Activated T-helper 1 cell treated with anti-CD3 and anti-CD28 coated beads, Interleukin-2, amount 50 U/mL, for 16 hours (primary cell): ENCODE measurements at places on chromosomes 16 and 17.

DNA sequence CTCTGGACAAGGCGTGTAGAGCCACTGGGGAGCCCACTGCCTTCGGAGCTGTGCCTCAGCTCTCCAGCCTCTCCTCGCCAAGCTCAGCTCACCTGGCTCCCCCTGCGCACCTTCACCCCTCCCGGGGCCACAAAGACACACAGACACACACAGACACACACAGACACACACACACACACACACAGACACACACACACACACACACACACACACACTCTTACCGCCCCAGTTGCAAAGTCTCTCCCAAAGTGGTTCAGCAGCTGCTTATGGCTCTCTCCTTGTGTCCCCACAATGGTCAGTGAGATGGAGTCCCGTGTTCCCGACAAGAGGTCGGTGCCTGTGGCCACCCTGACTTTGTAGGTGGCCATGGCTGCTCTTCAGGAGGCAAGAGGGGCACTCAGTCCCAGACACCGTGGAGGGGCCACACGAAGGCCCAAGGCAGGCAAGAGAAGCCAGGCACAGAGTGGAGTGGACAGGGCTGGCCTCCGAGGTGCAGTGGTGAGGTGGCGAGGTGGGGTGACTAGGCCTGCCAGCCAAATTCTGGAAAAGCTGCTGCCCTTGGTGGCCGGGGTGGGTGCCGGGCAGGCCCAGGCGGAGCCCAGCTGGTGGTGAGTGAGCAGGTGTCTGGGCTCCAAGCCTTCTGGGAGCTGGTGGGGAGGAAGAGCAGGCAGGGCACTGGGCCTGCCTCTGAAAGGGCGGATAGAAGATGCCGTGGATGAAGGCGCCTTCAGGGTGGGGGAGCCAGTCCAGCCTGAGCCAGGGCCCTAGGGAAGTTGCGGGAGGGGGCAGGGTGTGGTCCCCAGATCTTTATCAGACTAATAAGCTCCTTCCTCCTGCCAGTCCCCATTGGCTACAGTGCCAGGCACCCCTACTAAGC lies at the start of gene ALOX12B:
Gene ALOX12B (minus strand): TSS at position 642 of the 877 bp plus-strand sequence. CDS start 274 bp downstream, at position 368.
- DNase-seq, result no peak

- peak; percentile 34 for DNase-seq
Measured at GRCh38 chr16:77212741-77213541, 13.7 kb downstream of the SYCE1L start.

- no peak for DNase-seq
Measured at GRCh38 chr17:75906143-75906884, 1.6 kb upstream of the MRPL38 start.

- no peak for DNase-seq
Measured at GRCh38 chr17:27798376-27798775, 2.0 kb downstream of the NOS2 start.

- no peak for DNase-seq
Measured at GRCh38 chr17:28711723-28712031, at the start of gene PROCA1. Gene PROCA1 (minus strand): TSS chr17:28711888. CDS start chr17:28711660, 228 bp downstream.

- DNase-seq, result no peak
Measured at GRCh38 chr17:80694992-80695912, 150.6 kb downstream of the RPTOR start.

- DNase-seq, result no peak
Measured at GRCh38 chr17:41959030-41959335, 7.6 kb upstream of the CNP start.

DNA sequence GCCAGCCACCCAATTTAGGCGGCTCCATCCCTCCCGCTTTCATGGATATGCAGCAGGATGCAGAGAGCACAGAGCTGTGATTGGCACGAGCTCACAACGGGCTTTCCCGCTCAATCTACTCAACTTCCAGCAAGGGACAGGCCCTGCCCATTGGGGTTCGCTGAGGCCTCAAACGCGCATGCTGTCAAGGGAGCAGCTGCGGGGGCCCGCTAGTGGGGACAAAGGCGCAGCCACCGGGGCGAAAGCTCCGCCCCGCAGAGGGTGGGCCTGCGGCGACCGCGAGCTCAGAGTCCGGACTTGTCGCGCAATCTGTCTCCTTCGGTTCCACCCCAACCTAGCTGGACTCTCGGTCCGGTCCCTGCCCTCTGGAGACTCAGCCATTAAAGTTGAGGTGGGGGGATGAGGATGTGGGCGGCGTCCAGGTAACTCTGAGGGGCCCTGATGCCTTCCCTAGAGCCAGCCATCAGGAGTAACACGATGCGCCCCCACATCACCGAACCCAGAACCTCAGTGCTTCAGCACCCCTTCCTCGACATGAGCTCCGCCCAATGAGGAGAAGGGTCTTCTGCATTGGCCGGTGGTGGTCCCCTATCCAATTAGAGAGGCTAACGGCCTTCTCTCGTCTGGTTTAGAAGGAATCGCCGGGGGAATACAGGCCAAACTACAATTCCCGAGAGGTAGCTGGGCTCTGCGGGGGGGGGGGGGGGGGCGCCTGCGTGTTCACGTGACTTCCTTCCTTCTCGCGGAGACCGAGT lies 489 bp upstream of the NFATC3 start:
- peak; percentile 58 for DNase-seq

DNA sequence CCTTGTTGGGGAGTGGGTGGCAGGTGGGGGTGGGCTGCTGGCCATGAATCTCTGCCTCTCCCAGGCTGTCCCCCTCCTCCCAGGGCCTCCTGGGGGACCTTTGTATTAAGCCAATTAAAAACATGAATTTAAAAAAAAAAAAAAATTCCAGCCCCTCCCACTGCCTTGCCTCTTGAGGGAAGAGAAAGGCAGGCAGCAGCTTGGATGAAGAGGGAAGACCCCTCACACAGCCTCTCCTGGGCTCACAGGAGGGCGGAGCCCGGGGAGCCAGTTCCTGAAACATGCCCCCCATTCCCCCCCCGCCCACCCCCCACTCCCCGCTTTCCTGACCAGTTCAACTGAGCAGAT lies 1.8 kb upstream of the TCAP start:
- no peak for DNase-seq

GRCh38 chr17:50372758-50373556 lies at the start of the genes EME1 and MRPL27:
Gene EME1 (plus strand): TSS chr17:50373229. CDS start chr17:50375209, 1,980 bp downstream.
Gene MRPL27 (minus strand): TSS chr17:50373184. CDS start chr17:50373170, 14 bp downstream.
- peak; percentile 69 for DNase-seq

DNA sequence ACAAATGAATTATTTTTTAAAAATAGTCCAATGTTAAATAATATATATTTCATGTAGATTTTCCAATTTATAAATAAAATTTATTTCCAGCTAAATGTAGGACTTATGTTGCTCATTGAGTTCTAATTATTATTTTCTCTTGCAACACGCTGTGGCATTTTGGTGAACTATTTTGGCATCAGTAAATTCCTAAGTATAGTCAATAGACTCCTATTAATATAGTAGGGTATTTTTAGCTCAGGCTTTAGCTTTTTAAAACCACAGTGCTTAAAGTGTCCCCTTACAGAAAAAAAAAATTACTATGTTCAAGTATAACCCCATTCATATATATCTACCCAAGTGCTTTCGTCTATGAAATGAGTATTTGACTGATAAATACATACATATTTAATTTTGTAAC lies 919.2 kb upstream of the SOX9 start:
- no peak for DNase-seq

GRCh38 chr16:89573826-89574680 lies 1.5 kb upstream of the CPNE7 start:
- no peak for DNase-seq

GRCh38 chr16:79897453-79898146 lies 297.1 kb upstream of the MAF start:
- no peak for DNase-seq

GRCh38 chr16:56355786-56356275 lies 69.5 kb downstream of the AMFR start:
- no peak for DNase-seq
